ENCODE measurements at places on chromosomes 12 and 14.

- DNase-seq: no peak
Observed at GRCh38 chr14:86540636-86541247, 1010.8 kb downstream of the FLRT2 start.

- DNase-seq: no peak
Observed at GRCh38 chr12:115404761-115405470, 720.9 kb upstream of the TBX3 start.

DNA sequence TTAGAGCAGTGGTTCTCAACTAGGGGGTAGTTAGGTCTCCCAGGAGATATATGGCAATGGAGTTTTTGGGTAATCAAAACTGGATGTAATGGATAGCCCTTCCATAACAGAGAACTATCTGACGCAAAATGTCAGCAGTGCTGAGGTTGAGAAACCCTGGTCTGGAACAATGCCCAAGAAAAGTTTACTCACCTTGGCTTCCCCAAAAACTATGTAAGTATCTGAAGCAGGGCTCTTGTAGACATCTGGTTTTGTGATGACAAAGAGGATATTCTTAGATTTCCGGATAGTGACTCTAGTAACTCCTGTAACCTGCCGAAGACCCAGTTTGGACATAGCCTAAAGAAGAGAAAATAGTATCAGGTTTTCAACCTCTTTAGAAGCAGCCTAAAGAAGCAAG, 11.8 kb downstream of the NACA start:
- DNase-seq: no peak

DNA sequence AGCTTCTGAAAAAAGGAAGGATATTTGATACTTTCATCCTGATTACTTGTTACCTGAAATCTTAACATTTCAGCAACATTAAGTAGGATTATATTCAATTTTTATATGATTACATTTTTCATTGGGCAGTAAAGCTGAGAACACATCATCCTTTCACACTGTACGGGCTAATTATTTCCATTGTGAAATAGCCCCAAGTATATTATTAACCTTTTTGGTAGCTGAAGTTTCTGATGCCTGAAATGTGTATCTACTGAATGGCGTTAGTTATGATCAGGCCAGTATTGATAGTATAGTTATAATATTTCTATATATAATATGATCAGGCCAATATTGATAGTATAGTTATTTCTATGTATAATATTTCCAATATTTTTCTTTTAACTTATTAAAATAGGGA, 10.1 kb downstream of the SPATS2 start:
- DNase-seq: no peak

GRCh38 chr12:19794116-19794515, 354.8 kb downstream of the AEBP2 start:
- no peak for DNase-seq

DNA sequence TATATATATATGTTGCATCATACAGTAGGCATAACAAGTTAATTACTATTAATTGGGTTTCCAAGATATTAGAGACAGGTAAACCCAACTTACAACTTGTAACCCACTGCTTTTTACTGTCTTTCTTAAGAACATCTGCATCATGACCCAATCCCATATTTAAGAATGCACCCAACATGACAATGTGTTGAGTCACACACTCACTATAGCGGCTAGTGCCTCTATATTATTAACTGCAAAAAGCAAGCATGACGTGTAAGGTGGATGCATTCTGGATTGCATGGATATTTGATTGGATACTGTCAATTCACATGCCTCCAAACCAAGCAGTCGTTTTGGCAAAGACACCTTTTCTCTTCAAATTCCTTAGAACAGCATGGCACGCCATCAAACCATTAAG, 68.2 kb downstream of the KSR2 start:
- no peak for DNase-seq

- no peak for DNase-seq
Observed at GRCh38 chr12:109752117-109753053, 38.8 kb downstream of the FAM222A start.

- no peak for DNase-seq
Observed at GRCh38 chr12:885701-886100, 63.8 kb downstream of the RAD52 start.

DNA sequence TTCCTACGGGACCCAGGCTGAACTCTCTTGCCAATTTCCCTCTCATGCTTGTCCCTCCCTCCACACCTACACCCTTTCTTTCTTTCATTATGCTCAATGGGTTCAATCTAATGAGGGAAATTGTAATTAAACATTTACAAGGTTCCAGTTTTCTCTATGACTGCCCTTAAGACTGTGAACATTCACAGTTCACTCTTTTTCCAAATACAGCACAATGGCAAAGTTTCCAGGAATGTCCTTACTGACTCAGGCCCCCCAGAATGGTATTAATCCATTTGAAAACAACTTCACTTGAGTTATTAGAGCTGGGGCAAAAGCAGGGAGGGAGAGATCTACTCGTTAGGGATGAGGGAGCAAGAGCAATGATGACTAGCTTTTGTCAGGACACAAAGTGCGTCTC, 892.1 kb downstream of the NRXN3 start:
- no peak for DNase-seq

- no peak for DNase-seq
Observed at GRCh38 chr12:113237748-113238147, 16.5 kb downstream of the TPCN1 start.

All from activated CD4-positive, alpha-beta memory T cell treated with anti-CD3 and anti-CD28 coated beads for 36 hours (primary cell).